ENCODE measurements at places on chromosomes 13 and 19.

DNA sequence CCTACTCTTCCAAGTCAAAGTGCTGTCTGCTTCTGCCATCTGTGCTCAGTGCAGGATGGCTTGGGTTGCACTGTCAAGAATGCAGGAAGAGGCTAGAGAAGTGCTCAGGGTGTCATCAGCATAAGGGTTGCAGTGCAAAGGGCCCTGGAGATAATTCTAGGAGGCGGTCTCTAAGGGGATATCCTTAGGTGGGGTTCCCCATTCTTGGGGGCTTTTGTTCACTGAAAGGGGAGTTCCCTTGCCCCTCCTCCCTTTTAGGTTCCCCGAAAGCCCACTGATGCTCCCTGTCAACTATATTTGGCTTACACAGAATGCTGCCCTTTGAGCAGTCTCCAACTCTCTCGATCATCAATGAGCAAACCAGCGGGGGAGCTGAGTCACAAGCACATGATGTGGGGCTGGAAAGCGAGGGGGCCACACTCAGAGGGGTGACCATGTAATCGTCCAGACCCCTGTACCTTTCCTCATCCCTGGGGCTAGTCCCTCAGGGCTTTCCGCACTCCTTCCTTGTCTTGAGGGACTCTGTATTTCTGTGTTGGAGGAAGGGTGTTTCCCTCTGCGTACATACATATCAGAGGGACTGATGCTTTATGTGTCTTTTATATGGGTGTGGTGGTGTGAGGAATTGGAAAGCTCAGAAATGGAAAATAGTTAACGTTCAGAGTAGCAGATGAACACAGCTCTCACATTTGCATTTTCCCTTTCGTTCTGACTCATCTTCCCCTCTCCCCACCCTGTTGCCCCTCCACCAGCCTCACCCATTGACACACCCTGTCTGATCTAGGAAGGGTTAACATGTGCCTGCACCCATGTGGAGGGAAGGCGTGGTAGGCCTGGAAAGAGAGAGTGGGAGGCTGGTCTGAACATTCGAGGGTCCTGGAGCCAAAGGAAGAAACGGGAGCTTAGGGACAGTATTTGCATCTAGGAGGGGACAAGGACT, 6.7 kb downstream of the ZBTB32 start:
- no peak for DNase-seq

DNA sequence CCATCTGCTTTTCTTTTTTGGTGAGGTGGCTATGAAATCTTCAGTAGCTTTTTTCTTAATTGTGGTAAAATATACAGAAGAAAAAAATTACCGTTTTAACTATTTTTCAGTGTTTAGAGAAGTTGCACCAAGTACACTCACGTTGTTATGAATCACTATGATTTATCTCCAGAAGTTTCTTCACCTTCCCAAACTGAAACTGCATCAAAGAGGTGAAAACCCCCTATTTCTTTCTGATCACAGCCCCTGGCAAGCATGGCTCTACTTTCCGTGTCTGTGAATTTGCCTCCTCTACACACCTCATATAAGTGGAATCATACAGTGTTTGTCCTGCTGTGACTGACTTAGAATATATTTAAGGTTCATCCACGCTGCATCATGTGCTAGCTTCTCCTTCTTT, 15.6 kb upstream of the SIGLEC10 start:
- DNase-seq: no peak

DNA sequence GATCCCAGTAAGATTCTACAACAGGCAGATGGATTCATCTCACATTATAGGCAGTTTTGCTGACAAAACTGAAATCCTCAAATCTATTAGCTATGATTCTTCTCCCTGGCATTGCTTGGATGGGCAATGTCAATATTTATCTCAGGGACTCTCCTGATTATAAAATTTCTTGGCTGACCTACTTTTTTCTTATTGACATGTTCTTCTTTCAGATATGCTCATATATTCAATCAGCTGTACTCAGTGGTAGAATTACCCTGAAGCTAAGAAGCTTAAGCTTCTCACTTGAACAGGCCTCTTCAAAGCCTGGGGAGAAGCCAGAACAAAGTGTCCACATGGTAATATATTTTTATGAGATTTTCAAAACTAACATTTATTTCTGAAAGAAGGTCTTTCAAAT, 513.6 kb downstream of the PCDH9 start:
- peak; percentile 17 for DNase-seq

GRCh38 chr13:28426381-28426780, 68.5 kb downstream of the FLT1 start:
- no peak for DNase-seq

- DNase-seq: no peak
These were observed 442.3 kb downstream of the FGF9 start for GRCh38 chr13:22112956-22113745.

DNA sequence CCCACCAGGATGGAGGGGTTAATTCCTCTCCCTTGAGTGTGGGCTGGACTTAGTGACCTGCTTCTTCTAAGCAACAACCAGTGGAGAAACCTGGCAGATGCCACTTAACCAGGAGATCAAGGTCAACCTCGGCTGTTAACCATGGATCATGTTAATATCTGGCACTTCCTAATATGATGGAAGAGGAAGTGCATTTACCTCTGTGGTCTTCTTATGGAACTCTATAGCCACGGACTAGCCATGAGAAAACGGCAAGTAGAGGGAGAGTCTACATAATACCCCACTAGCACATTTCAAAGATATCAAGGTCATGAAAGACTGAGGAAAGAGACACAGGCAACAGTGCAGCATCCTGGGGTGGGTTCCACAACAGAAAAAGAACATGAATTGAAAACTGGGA, 31.4 kb downstream of the MLLT1 start:
- no peak for DNase-seq

DNA sequence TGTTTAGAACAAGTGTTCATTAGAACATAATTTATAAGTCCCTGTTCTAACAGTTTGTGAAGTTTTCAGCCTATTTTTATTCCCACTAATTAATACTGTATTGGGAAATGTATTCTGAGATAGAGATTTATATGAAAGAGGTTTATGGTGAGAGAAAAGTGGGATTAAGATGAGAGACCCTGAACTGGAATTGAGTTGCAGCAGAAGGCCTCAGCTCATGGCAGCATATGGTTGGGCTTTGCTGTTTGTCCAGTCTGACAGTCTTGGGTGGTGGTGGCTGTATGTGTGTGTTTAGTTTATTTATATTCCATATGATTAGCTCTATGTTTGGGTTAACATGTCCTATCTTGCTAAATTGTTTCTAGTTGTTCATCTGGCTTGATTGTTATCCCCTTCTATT, 575.1 kb downstream of the SLITRK5 start:
- DNase-seq: no peak

DNA sequence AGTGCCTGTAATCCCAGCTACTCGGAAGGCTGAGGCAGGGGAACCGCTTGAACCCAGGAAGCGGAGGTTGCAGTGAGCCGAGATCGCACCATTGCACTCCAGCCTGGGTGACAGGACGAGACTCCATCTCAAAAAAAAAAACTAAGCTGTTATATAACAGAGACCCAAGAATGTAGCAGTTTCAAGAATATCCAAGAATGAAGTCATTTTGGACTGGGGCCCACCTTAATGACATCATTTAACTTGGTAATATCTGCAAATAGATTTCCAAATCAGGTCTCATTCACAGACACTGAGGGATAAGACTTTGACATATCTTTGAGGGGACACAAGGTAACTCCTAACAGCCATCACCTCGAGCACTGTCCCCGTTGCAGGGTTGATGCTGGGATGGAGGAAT, 36.5 kb upstream of the MRI1 start:
- DNase-seq: no peak

GRCh38 chr19:45153339-45154063, 7.3 kb downstream of the NKPD1 start:
- no peak for DNase-seq

- DNase-seq: no peak
These were observed 100.3 kb downstream of the ARHGEF7 start for GRCh38 chr13:111215081-111216047.

DNA sequence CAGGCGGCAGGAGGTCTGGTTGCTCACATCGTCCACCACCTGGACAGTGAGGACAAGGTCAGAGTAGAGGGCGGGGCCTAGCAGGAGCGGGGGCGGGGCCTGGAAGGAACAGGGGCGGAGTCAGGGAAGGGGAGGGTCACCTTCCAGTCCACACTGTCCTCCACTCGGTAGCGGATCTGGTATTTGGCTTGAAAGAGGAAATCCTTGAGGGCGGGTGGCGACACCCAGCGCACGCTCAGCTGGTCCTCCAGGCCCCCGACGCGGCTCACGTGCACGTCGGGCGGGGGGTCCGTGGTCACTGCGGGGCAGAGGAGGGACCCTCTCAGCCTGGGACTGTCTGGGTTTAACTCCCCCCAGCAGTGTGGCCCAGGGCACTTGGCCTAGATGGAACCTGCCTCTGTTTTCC, 8.2 kb downstream of the REX1BD start:
- DNase-seq: no peak

DNA sequence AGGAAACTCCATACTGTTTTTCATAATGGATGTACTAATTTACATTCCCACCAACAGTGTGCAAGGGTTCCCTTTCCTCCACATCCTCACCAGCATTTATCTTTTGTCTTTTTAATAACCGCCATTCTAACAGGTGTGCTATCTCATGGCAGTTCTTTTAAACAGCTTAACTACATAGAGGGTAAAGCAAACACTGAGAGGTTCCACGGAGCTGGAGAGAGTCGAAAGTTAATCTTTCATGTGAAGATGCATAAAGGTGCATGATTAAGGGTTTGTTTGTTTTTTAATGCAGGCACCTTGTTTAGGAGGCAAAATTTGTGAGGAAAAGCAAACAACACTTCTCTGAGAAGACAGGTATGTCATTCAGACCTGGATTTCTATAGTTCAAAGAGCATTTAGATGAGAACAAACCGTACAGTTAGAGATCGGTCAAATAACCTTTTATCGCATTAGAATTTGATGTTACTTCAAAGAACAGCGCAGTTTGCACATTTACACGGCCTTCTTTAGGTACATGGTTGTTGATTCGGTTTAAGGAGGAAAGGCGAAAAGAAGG, 193.9 kb downstream of the RBM26 start:
- DNase-seq: no peak

GRCh38 chr19:55179606-55180484, at the start of gene SYT5:
Gene SYT5 (minus strand): TSS chr19:55180289. CDS start chr19:55179041, 1,248 bp downstream.
- DNase-seq: no peak

GRCh38 chr19:41330946-41331678, 21.1 kb downstream of the CCDC97 start:
- DNase-seq: peak; percentile 3

DNA sequence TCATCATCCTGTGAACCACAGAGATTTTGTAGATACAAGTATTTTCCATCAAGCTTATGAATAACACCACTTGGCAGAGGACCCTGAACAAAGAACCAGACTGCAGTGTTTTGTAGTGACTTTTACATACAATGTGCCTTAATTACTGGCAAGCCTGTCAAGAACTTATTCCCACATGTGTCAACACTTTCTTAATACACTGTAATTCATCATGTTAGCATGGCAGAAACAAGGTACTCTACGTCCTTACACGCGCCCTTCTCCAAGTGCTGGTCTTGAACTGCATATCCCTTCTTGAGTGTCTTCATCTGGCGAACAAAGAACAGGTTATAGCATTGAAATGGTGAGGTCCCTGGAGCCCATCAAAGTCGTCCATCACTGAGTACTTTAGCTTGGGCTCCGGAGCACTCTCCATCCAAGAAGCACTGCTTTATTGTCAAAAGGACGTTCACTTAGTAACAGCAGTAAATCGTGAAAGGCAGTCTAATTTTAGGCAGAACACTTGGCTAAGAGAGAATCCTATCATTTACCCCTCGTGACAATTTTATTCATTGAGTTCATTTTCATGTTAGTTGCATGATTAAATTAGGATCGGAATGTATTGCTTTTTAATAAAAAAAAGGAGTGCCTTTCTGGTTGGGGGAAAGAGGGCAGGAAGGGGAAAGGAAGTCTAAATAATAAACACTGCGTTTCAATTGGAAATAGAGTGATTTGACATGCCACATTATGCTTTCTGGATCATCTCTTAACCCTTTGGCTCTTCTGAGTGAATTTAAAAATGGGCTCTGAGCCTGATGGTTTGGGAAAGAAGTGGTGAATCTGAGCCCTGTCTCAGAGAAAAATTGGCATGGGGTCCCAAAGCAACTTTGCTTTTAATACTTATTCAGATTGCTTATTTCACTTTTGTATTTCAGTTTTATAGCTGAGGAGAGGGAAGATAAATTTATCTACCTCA, 376.1 kb downstream of the DLEU7 start:
- DNase-seq: no peak

GRCh38 chr19:7590256-7590655, 5.4 kb upstream of the CAMSAP3 start:
- DNase-seq: no peak

DNA sequence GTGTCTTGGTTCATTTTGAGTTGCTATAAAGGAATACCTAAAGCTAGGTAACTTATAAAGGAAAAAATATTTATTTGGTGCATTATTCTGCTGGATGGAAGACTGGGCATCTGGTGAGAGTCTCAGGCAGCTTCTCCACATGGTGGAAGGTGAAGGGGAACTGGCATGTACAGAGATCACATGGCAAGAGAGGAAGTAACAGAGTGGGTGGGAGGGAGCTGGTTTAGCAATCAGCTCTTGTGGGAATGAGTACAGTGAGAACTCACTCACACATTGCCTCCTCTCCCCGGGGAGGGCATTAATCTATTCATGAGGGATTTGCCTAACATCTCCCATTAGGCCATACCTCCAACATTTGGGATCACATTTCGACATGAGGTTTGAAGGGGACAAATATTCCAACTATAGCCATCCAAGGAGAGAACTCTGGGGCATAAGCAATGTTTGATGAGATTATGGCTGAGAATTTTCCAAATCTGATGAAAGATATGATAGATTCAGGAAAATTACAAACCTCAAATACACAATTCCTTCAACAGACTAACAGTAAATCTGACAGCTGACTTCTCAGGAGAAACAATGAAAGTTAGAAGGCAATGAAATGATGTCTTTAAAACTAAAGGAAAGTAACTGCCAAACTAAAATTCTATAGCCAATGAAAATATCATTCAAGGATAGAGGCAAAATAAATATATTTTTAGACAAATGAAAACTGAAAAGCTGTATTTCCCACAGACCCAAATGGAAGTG, 52.5 kb downstream of the MTUS2 start:
- no peak for DNase-seq

DNA sequence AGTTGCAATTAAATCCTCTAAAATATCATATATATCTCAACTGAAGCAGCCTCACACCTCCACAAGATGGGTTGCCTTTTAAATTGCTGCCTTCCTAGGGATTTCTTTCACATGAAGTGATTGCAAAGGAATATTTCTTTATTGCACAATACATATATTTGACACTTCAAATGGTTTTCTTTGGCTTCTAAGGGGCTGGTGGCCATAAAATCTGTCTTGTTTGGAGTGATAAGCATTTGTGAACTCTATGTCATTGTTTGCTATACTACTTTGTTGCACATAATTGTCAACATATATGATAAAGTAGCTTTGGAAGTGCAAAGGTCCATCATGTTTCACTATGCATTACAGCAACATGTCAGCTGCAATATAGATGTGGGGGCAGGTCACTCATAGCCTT, 2380.9 kb downstream of the PCDH9 start:
- DNase-seq: no peak

- no peak for DNase-seq
These were observed 1306.0 kb upstream of the SLC10A2 start for GRCh38 chr13:104372095-104372655.

- no peak for DNase-seq
These were observed 946.0 kb downstream of the SLITRK5 start for GRCh38 chr13:88617176-88617575.

Measured in LNCaP clone FGC (cell line).